Non-pigmented ciliary epithelial cell (primary cell): ENCODE measurements at places on chromosomes 4 and X.

- DNase-seq: no peak
These were observed 454 bp downstream of the BTC start for GRCh38 chr4:74793757-74794381.

- DNase-seq: no peak
These were observed 60.6 kb downstream of the SMARCA1 start for GRCh38 chrX:129462707-129463106.

- DNase-seq: no peak
These were observed 12.7 kb upstream of the DCUN1D4 start for GRCh38 chr4:51830156-51830720.

GRCh38 chr4:136311774-136312173 lies 1220.5 kb downstream of the PCDH18 start:
- no peak for DNase-seq

- no peak for DNase-seq
These were observed 173.8 kb upstream of the RAI2 start for GRCh38 chrX:18034945-18035344.

- DNase-seq: no peak
These were observed 54.9 kb downstream of the DCTD start for GRCh38 chr4:182862141-182862875.

GRCh38 chrX:154123241-154124219 lies 20.5 kb upstream of the OPN1LW start:
- DNase-seq: no peak
